ENCODE measurements at places on chromosomes 2 and 18.
A peak's percentile ranks its signal among the peaks of the same experiment; 100 is the strongest.

DNA sequence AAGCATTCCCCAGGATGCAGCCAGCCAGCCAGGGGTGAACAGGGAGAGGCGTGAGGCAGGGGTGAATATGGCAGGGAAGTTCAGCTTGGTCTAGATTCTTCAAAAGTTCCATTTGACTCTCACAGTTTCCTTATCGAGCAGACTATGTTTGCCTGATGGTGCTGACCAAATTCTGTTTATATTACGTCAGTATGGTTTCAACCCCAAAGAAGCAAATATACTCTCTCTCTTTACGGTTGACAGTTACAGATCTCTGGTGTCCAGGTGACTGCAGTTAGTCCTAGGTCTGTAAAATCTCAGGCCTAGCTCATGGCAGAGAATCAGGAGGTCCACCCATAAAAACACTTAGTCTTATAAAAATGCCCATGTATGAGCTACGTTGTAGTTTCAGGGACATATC, 38.3 kb upstream of the DNMT3A start:
- no peak for DNase-seq

- DNase-seq: no peak
Observed at GRCh38 chr18:4511166-4511565, 56.1 kb upstream of the DLGAP1 start.

DNA sequence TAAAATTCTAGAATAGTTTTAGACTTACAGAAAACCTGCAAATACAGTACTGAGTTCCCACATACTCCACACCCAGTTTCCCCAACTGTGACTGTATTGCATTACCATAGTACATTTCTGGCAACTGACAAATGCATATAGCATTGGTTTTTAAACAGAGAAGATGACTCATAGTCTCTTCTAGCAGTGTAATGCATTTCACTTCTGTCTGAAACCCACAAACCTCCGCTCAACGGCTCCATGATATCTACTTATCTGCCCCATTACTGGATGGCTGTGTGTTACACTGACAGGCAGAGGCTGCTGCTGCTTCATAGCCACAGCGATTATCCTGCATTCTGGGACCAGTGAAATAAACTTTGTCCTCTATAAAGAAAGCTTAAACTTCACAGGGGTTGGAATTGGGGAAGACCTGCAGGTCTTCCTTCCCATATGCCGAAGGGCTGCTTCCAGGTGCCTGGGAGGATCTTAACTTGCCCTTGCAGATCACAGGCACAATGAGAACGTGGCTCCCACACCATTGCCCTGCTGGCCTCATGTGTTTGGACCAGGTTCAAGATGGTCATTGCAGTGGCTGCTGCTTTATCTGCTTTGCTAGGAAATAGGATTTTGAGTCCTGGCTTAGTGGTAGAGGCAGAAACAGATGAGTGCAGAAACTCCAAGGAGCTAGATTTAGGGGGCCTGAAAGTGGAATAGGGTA, 742.6 kb upstream of the HS6ST1 start:
- no peak for DNase-seq

DNA sequence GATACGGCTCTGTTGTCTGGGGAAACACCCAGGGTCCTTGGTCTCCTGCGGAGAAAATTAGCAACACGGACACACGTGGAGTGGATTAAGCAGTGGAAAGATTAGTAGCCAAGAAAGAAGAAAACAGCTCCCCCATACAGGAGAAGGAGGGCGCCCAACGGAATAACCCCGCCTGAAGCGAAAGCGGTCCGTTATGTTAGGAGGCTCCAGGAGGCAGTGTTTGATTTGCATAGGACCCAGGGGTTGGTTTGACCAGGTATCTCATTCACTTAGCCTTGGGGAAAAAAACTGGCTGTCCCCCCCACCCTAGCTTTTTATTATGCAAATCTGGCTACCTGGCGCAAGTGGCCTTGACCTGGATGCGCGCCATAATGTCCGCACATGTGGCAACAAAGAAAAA, 170.1 kb upstream of the KYNU start:
- DNase-seq: no peak

GRCh38 chr2:141534666-141535362, 596.0 kb downstream of the LRP1B start:
- DNase-seq: no peak

GRCh38 chr2:212672186-212672585, 133.6 kb upstream of the ERBB4 start:
- DNase-seq: no peak

GRCh38 chr2:68319398-68320117, at the start of gene CNRIP1:
CNRIP1 (minus strand) TSS chr2:68319949; CDS start chr2:68319400, 549 bp downstream.
- peak; percentile 53 for DNase-seq

DNA sequence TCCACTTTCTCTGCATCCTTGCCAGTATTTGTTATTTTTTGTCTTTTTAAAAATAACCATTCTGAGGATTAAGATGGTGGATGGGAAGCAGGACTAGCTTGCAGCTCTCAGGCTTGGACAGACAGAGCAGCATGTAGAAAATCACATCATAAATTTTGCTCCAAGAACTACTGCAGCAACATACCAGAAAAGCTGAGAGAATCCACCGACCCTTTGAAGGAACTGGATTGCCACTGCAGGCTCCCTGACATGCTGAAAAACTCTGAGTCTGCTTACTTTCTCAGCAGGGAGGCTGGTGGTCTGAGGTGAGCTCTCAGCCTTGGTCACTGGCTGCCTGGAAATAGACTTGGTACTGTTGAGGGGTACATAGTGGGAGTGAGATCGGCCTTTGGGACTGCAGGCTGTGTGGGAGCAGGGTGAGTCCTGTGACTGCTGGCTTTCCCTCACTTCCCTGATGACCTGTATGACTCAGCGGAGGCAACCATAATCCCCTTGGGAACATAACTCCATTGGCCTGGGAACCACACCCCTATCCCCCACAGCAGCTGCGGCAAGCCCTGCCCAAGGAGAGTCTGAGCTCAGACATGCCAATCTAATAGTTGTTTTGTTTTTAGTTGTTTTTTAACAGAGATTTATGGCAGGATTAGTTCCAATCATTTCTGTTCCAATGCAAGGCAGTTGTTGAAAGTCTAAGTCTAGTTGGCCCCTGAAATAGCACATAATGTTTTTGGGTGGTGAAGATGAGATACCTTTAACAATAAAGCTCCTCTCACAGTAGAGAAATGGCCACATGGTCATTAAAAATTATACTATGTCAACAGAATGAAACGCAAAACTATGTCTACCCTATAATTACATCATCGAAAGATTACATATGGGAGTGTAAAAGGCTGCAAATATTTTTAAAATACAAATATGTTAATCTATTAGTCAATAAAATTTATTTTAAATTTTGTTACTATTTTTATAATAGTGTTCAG, 414.2 kb upstream of the CHAC2 start:
- DNase-seq: no peak

GRCh38 chr2:96325884-96326255, 753 bp downstream of the ITPRIPL1 start:
- no peak for DNase-seq

- DNase-seq: no peak
Observed at GRCh38 chr2:236679884-236680860, 110.5 kb downstream of the ACKR3 start.

GRCh38 chr2:117851969-117852368, 37.5 kb downstream of the DDX18 start:
- no peak for DNase-seq

GRCh38 chr2:124662946-124663644, 638.0 kb downstream of the CNTNAP5 start:
- no peak for DNase-seq

DNA sequence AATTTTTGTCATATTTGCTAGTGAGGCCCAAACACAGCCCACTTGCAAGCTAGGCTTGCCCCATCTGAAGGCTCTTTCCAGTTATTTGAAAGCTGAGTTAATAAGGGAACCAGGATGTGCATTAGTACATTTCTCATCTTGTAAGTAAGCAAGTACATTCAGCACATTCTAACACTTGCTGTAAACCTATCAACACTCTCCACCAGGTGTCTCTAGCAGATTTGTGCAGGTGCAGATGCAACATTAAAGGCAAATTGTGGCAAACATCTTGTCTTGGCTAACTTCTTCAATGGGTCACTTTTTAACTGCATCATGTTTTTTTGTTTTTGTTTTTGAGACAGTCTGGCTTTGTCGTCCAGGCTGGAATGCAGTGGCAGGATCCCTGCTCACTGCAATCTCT, 25.3 kb upstream of the MFSD6 start:
- DNase-seq: peak; percentile 6

GRCh38 chr2:170140561-170140960, 37.4 kb upstream of the MYO3B start:
- no peak for DNase-seq

- no peak for DNase-seq
Observed at GRCh38 chr18:73258375-73259087, 390.7 kb upstream of the NETO1 start.

- DNase-seq: no peak
Observed at GRCh38 chr2:16023506-16024360, 83.4 kb downstream of the MYCN start.

- peak; percentile 52 for DNase-seq
Observed at GRCh38 chr2:147082850-147083522, 761.8 kb upstream of the ACVR2A start.

- no peak for DNase-seq
Observed at GRCh38 chr2:70686577-70687460, 81.2 kb downstream of the ADD2 start.

DNA sequence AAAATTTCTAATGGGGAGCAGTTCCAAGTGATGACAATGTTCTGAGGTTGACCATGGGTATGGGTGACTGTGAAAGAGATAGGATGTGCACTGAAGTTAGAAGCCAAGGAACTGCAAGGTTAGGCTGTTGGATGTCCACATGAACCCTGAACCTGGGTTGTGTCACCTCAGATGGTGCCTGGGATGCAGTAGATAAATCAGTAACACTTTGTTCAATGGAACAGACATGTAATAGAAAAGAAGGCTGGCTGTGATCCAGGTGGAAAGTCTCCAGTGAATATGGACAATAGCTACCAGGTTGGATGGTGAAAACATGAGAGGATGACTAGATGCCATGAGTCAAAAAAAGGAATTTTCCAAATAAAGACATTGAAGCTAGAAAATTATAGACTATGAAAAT, 131.4 kb downstream of the TRABD2A start:
- no peak for DNase-seq

DNA sequence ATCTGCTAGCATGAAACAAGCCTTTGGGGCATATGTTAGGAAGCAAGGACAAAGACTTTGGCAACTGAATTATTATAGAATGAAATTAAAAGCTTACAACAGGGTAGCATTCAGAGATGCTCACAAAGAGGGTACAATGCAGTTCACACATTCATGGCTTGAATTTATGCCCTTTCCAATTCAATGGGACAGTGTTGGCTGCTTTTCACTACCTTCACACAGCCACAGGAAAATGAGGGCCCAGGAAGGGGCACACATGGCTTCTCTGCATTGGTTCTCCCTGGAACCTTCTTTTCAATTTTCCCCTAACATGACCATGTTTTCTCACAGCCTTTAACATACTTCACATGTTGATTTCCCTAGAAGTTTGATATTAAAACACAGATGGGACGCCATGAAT, 978.1 kb downstream of the TMEM182 start:
- no peak for DNase-seq

DNA sequence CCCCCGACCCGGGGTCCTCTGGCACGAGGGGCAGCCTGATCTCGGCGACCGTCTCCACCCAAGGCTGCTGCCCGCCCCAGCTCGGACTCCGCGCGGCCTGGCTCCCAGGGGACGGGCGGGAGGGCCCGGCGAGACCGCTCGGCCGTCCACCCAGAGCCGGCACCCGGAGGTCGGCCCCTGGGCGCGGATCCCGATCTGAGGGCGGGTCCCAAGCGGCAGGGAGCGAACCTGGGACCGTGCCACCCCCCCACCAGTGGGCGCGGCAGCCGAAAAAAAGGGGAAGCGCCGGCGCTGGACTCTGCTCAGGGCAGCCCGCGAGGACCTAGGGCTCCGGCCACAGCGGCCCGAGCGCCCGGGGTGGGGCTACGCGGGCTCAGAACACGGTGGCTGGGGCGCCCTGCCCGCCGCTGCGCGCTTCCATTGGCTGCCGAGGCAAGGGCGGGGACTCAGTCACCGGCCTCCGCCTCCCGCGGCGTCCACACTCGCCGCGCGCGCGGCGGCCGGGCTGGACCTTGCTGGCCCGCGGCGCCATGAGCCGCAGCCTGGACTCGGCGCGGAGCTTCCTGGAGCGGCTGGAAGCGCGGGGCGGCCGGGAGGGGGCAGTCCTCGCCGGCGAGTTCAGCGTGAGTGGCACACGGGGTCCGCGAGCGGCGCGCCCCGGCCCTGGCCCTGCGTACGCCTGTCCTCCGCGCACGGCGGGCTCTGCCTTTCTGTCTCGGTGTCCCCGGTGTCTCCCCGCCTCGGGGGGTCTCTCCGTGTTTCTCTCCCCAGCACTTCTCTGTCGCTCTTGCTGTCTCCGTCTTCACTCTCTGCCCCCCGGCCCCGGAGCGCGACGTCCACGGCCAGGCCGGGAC, at the start of gene PTPN18:
TSS of gene PTPN18 (plus strand) at position 479 of the 854 bp plus-strand sequence. CDS start at position 531, 52 bp downstream.
- DNase-seq: peak; percentile 81

- no peak for DNase-seq
Observed at GRCh38 chr18:79459946-79460480, 64.3 kb downstream of the NFATC1 start.

- no peak for DNase-seq
Observed at GRCh38 chr18:74131124-74131523, 16.5 kb downstream of the FBXO15 start.

DNA sequence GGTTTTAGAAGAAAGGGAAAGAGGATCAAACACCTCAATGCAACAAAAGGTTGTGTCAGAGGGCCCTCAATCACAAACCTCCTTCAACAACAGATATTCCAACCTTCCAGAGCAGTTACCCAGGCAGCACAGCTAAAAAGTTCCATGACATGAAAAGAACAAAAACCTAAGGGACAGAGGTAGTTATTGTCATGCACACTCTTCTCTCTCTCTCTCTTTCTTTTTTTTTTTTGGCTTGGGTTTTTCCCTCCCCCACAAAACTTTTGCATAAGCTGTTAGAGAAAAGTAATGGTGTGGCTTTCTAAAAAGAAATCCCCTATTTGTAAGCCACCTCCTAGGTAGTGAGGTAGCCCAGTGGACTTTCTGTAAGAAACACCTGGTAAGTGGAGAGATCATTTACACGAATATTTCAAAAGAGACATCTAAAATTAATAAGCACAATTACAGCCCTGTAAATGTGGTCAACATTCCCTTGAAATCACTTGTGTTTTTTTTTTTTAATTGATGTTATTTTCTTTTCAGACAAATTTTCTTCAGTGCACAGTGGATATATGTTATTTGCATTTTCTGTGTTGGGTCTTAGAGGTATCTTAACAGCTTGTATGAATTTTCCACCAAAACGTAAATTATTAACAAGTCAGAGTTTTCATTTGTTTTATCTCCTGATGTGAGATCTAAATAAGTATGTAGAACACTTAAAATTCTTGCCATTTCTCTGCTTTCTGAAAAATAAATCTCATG, 48.4 kb downstream of the ZEB2 start:
- DNase-seq: no peak

GRCh38 chr2:240590681-240591111, 4.2 kb downstream of the CAPN10 start:
- no peak for DNase-seq

GRCh38 chr2:178266445-178266844, 72.1 kb downstream of the OSBPL6 start:
- no peak for DNase-seq

All from NCI-H774 (cell line).